NCI-H1930 (cell line): ENCODE measurements at places on chromosomes 12 and 14.

GRCh38 chr14:99426265-99426664 lies 54.4 kb downstream of the SETD3 start:
- DNase-seq, result no peak

GRCh38 chr12:38691164-38691563 lies 214.2 kb downstream of the CPNE8 start:
- no peak for DNase-seq

GRCh38 chr12:85188619-85189018 lies 91.4 kb upstream of the ALX1 start:
- no peak for DNase-seq

- no peak for DNase-seq
Observed at GRCh38 chr14:105855246-105855892, 329.0 kb downstream of the TMEM121 start.

DNA sequence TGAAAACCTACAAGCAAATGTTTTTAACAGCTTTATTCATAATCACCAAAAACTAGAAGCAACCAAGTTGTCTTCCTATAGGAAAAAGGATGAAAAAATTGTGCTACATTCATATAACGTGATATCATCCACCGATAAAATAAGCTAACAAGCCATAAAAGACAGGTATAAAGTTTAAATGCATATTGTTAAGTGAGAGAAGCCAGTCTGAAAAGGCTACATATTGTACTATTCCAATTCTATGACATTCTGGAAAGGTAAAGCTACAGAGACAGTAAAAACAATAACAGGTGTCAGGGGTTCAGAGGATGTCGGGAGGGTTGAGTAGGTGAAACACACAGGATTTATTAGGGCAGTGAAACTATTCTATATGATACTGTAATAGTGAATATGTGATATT lies 22.7 kb downstream of the CDKL1 start:
- DNase-seq, result no peak

DNA sequence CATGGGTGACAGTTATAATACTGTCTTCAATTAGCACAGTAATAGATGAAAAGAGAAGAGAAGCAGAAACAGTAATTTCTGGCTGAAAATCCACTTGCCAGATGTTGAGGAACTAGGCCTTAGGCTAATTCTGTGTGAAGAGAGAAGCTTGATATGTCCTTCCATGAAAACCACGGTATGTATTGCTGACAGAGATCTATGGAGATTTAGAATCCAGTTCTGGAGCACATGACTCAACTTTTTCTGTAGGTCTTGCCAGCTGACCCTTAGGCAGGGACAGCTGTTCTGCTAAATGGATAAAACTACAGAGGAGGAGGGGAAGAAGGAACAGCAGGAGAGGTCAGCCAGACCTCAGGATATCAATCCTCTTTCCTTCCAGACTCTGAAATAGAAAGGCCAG lies 211.5 kb downstream of the PRKD1 start:
- DNase-seq, result no peak

GRCh38 chr12:2640709-2641108 lies 154.1 kb upstream of the FKBP4 start:
- DNase-seq, result no peak

DNA sequence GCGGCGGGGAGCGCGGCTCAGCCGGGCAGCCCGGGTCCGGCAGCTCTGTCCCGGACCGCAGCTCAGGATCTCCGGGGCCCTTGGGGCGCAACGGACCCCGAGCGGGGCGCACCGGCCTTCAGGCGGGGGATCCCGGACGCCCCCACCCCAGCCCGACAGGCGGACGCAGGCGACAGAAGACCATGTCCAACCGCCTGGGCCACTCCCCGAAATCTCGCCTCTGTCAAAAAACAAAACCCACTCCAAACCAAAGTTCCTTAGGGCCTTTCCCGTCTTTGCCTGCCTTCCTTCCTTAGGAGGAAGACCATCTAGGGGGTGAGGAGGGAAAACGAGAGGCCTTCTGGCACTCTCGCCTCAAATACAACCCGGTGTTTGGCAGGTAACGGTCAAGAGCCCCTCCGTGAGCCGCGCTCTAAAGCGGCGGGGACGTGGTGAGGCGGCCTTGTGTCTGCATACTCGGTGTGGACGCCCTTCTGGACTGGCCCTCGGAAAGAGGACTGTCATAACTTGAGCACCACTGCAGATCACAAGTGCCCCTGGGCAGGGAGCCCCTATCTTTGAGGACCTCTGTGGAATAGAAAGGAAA lies 604 bp downstream of the HCFC2 start:
- DNase-seq, result no peak

DNA sequence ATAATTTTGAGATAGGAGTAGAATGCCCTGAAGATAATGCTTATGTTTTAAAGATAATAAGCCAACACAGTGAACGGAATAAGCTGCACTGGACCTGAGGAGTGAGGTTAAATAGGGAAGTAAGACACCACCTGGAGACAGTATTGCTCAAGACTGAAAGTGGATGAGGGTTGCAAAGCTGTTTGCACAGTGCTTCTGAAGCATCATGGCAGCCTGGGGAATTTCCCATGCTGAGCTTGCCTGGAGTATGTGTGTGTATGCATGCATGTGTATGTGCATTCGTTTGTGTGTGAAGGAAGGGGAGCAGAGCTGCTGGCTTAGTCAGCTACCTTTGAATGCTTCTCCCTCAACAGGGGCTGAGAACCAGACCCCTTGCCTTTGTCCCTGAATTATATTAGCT lies 35.8 kb downstream of the BHLHE41 start:
- no peak for DNase-seq

DNA sequence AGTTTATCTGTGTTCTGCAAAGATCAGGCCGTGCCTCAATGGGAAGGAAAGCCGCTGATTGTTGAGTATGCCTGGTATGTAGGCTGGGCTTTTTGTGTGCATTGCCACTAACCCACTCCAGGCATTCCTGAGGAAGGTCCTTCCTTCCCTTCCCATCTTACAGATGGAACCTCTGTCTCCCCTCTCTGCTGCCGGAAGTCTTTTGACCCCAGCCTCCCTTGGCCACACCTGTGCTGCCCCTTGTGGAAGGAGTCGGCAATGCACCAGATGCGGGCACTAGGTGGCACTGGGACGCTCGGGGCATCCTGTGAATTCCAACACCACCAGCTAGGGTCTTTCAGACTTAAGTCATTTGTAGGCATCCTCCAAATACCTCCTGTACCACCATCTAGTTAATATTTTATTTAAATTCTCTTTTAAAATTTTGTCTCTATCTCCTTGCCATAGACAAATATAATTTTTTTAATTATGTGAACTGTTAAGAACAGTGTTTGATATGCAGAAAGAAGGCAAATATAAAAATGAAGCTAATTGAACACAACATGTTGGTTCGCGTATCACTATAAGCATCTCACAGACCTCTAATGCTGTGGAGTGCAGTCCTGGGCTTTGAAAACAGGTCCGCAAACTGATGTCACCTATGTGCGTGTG lies 99.6 kb downstream of the RIN3 start:
- no peak for DNase-seq

- DNase-seq, result no peak
Observed at GRCh38 chr12:52703878-52704277, 554 bp upstream of the KRT77 start.

DNA sequence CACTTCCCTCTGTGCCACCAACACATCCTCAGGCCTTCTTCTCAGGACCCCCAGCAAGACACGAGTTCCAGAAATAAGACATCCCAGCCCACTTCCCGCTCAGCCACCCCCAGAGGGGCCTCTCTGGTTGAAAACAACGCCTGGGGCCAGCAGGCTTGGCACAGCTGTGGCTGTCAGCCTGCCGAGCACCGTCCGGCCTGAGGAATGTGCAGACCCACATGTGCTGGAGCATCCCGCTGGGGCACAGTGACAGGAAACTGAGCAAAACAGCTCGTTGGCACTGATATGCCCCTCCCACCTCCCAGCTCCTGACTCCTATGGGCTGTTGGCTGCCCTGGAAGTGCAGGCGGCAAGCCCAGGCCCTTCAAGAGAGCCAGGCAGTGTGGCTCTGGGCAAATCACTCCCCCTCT lies 1.4 kb downstream of the SYNE3 start:
- no peak for DNase-seq

DNA sequence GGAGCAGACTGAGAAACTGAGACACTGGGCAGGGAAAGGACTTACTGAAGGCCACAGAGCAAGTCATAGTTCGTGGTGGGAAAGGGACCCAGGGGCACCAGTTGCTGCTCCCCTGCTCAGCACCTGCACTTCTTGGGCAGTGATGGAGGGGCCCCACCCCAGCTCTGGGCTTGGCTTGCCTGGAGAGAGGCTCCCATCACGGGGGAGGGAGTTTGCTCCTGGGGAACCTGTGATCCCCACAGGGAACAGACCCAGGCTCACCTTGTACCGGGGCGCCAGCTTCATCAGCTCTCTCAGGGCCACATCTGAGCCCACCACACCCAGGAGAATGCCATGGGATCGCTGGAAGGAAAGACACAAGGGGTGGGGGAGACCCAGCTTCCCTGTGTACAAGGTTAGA lies 39.8 kb downstream of the CACNA2D4 start:
- DNase-seq, result no peak

DNA sequence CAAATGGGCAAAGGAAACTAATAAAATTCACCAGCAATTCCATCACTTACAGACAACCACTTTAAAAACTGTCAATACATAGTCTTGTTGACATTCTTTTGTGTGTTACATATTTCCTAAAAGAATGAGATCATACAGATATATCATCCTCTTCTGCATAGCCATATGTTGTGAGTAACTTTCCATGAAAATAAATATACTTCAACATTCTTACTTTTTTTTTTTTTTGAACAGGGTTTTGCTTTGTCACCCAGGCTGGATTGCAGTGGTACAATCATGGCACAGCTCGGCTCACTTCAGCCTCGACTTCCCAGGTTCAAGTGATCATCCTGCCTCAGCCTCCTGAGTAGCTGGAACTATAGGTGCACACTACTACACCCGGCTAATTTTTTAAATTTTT lies 20.9 kb downstream of the ZC2HC1C start:
- DNase-seq, result no peak

- DNase-seq, result no peak
Observed at GRCh38 chr12:43937947-43938346, 102.1 kb downstream of the TMEM117 start.

GRCh38 chr12:623865-624372 lies 39.3 kb downstream of the NINJ2 start:
- DNase-seq, result no peak

- no peak for DNase-seq
Observed at GRCh38 chr12:94263905-94264561, 115.7 kb downstream of the PLXNC1 start.

GRCh38 chr14:83172363-83172762 lies 1638.7 kb upstream of the SEL1L start:
- DNase-seq, result no peak

- DNase-seq, result no peak
Observed at GRCh38 chr12:111430433-111431353, 25.0 kb downstream of the SH2B3 start.
